ENCODE measurements at places on chromosomes 16 and 17. TPM values are rescaled to one million over a fixed set of nuclear protein-coding genes. Genes with fewer than 3 reads are reported as not detected.

The C16orf54 gene
- not detected for total RNA-seq

The CCR7 gene
- not detected for total RNA-seq

The ADORA2B gene
- 6.6 TPM for total RNA-seq

The CCL8 gene
- total RNA-seq = not detected

DNA sequence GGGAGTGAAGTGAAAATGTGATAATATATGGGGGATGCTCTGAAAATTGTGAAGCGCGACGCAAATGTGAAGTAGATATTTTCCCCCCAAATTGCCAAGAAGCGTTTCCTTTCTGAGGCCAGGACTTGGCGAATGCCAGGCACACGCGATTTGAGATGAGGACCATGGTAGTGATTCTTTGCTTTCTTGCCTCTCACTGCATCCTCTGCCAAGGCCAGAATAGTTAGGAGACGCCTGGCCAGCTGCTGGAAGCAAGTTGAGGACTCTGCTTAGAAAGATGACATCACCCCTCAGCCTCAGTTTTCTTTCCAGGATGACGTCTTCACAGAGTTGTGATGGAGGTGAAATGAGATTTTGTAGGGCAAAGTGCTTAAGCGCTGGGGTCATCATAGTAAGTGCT lies 25.9 kb downstream of the PIPOX start:
- no peak for DNase-seq

- no peak for DNase-seq
These were observed 3.5 kb upstream of the AGRP start for GRCh38 chr16:67486805-67487204.

DNA sequence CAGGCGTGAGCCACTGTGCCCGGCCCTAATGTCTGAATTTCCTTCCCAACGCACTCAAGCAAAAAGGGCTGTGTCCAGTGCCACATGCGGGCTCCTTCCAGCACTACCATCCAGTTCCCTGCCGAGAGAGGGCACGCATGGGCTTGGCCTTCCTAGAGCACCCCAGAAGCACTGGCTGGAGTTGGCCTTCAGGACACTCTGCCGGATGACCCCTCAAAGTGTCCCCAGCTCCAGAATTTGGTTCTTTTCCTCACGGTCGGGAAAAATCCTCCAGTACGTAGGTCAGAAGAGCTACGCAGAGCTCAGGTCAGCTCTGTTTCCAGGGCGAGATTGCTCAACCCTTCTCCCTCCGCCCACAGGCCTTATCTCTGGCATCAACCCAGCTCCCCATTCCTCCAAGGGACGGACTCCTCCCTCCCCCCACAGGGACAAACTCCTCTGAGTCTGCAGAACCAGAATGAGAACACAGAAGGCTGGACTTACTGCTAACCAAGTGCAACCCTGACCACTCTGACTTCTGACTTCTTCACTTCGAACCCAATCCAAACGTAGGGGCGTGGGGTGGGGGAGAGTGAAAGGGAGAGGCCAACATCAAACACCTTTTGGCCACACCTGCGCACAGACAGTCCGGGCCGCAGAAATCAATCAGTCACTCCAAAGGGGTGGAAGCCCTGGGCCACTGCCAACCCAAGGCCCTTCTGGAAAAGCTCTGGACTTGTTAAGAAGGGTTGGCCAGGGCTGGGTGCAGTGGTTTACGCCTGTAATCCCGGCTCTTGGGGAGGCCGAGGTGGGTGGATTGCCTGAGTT lies 3.6 kb downstream of the CDC42EP4 start:
- DNase-seq = peak; percentile 51

DNA sequence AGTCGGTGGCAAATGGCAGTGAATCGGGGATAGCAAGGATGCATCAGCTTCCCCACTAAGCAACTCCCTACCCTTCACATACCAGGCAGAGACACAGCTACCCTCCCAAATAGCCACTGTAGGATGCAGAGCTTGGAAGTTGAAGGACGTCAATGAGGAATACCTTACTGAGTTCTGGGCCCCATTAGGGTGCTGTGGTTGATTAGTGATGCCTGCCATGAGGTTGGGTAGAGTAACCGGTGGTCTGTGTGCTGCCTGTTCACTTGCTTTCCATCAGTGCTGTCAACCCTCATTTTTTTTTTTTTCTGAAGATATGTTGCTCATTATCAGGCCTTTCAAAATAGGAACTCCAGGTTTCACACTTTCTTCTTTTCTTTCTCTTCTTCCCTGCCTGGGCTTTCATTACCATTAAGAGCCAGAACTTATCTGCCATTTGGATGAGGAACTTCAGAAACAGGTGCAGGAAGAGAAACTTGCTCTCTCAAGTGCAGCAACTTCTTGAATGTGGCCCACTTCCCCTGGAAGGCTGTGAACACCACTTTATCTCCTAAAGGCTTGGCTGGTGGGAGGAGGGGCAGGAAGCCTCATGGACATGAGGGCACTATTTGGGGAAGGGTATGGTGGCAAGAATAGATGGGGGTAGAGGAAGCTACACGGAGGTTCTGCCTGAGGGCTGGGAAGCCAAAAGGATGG lies 183.5 kb downstream of the NTN1 start:
- no peak for DNase-seq

- no peak for DNase-seq
These were observed 26.3 kb downstream of the TSC2 start for GRCh38 chr16:2074071-2074470.

- DNase-seq = no peak
These were observed 35.5 kb upstream of the CDC42EP4 start for GRCh38 chr17:73347351-73347750.

DNA sequence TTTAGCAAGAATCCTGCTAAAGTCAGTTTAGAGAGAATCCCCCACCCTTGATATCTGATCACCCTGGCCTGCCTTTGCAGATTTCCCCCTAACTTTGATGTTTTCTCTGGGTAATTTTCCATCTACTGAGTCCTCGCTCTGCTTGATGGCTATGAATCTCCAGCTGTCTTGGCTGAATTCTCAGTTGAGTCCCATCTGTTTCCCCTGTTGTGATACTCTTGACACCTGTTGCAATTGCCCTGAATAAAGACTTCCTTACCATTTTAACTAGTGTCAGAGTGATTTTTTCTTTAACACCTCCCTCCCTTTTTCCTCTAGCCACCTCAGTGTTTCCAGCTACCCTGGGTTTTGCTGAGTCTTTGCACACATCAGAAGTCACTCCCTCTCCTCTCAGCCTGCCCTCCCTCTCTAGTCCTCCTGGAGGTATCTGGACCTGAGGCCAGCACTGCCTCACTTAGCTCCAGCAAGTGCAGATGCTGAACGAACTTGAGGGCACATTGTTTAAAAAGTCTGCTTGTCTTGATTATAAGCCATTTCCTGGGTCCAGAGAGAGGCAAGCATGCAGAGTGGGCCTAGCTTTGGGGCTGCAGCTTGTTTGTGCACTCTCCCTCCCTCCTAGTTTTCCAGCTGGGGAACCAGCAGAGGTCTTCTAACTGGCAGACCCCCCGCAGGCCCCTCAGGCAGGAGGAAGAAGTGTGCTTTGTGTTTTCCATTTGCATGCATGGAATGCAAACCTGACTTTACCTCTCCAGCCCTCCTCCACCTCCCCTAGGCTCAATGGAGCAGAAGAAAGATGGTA lies 33.2 kb downstream of the SPACA3 start:
- DNase-seq = no peak

GRCh38 chr16:12798846-12799245 lies 4.8 kb downstream of the CPPED1 start:
- DNase-seq = no peak

DNA sequence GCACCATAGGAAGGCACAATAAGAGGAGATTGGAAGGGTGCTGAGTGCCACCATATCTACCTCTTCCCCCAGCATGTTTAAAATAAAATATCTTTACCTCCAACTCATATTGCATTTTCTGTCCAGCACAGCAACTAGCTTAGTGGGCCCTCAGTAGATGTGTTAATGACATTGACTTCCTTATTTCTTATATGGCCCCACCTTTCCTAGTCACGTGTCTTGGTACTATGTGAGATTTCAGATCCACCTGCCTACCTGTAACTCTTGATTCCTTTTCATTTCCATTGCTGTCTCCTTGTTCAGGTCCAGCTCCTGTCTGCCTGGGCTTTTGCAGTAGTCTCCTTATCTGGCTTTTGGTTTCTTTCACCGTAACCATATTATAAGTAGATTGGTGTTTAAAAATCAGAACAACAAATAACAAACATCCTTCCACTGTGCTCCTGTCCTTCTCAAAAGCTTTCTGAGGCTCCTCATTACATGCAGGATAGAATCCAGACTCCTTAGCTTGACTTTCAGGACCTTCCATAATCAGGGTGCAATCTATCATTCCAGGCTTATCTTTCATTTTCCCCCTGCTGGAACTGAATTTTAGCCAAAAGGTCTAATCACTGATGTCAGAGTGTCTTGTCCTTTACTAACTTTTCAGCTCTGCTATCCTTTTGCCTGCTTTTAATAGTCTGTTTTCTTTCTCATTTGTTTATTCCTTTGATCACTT lies 71.3 kb downstream of the FTO start:
- DNase-seq = no peak

DNA sequence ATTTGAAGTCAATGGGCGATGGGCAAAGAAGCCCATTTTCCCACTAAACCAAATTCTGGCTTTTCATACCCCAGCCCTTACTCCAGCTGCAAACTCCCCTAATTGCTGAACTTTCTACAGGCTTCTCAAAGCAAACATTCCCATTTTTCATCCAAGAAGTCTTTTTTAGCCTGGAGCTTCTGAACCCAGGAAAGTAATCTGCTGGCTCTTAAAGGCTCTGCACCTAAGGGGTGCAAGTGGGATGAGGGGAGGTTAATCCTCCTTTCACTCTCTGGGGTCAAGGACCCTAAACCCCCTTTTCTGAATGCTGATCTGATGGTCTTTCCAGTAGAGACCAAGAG lies 2.4 kb downstream of the HOXB7 start:
- no peak for DNase-seq

- no peak for DNase-seq
These were observed 36.1 kb downstream of the CYB5D2 start for GRCh38 chr17:4179071-4179470.

GRCh38 chr16:57736419-57737351 lies 1.1 kb downstream of the KATNB1 start:
- peak; percentile 50 for DNase-seq

DNA sequence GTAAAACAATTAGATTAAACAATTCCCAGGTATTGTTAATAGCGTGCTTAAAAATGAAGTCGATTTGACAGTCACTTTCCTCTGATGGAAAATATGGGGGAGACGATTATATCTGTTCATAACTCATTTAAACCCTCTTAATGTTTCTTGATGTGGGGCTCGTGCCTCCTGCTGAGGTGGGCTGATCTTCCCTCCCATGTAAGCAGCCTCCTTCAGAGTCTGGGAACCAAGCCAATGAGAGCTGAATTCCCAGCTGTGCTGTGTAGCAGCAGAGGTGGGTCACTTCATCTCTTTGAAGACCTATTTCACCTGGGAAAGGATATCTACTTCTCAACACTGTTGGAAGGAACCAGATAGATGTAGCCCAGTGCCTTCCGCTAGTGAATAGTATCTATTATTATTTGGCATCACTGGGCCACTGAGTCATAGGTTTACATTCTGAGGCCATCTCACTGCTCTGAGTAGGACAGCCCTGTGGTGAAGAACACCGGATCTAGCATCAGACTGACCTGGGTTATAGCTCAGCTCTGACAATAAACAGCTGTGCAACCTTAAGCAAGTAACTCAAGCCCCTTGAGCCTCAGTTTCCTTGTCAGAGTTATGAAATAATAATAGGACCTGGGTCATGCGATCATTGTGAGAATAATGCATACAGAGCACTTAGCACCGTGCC lies 85.3 kb upstream of the C16orf82 start:
- no peak for DNase-seq

All from kidney epithelial cell (primary cell).